Thoracic aorta (tissue), 2 donors: ENCODE measurements at places on chromosomes 6 and 20. TPM values are rescaled to one million over a fixed set of nuclear protein-coding genes. Genes with fewer than 3 reads are reported as not detected.

Gene C6orf132
- total RNA-seq: 0.54 TPM

- H3K4me1 ChIP-seq: no peaks in the 10 kb centered on the region
- H3K4me3 ChIP-seq: no peak overlapping the region
- DNase-seq: no peak
- no peaks in the 10 kb centered on the region for H3K27me3 ChIP-seq
These were observed 249.3 kb downstream of the PRKN start for GRCh38 chr6:162478192-162478671.

DNA sequence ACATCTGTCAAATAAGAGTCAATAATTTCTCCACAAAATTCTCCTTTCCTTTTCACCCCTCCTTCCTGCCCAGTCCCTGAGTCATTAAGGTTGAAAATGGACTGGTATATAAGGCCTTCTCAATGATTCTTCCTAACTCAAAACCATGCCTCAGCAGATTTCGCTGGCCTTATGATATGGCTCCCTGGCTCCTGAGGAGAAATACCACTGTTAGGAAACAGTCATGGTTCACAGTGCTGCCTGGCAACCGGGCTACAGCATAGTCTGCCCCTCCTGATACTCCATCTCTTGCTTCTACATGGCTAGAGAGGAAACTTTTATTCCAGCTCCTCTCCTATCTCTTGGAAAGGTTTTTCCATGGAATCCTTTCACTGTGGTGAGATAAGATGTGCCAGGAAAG, 4.7 kb downstream of the UBE2J1 start:
- H3K27me3 ChIP-seq: no peaks in the 10 kb centered on the region
- no peak for DNase-seq
- H3K36me3 ChIP-seq: no peaks in the 10 kb centered on the region
- H3K4me1 ChIP-seq: peaks cover 51% of the 10 kb centered on the region
- no peak overlapping the region for H3K4me3 ChIP-seq
- no peak overlapping the region for H3K27ac ChIP-seq

- no peaks in the 10 kb centered on the region for H3K27me3 ChIP-seq
- no peak overlapping the region for H3K27ac ChIP-seq
- no peak for DNase-seq
- peaks cover 34% of the 10 kb centered on the region for H3K4me1 ChIP-seq
These were observed 208.4 kb downstream of the ANKRD60 start for GRCh38 chr20:58019850-58020625.

- H3K4me3 ChIP-seq: no peak overlapping the region
- H3K36me3 ChIP-seq: no peaks in the 10 kb centered on the region
- H3K27ac ChIP-seq: no peak overlapping the region
- H3K27me3 ChIP-seq: no peaks in the 10 kb centered on the region
These were observed 2.8 kb upstream of the NUP153 start for GRCh38 chr6:17709476-17709875.

DNA sequence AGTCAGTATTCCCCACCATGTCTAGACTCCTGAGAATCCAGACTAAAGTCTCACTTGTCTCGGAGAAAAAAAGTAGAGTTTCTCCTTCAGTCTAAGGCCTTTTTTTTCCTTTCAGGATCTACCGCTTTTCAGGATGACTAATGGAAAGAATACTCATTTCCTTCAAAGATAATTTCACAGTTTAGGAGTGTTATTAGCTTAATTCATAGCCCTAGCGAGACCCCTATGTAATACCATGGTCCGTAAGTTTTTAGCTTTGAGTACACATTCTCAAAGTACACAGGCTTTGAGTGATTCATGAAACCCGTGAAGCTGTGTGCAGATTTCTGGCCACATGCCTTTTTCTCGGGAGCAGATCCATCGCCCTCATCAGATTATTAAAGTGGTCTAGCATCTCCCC, 133.1 kb downstream of the SOX4 start:
- H3K27me3 ChIP-seq: no peaks in the 10 kb centered on the region
- no peak overlapping the region for H3K4me3 ChIP-seq
- no peaks in the 10 kb centered on the region for H3K36me3 ChIP-seq
- no peak for DNase-seq
- H3K4me1 ChIP-seq: peaks cover 40% of the 10 kb centered on the region
- H3K27ac ChIP-seq: no peak overlapping the region

DNA sequence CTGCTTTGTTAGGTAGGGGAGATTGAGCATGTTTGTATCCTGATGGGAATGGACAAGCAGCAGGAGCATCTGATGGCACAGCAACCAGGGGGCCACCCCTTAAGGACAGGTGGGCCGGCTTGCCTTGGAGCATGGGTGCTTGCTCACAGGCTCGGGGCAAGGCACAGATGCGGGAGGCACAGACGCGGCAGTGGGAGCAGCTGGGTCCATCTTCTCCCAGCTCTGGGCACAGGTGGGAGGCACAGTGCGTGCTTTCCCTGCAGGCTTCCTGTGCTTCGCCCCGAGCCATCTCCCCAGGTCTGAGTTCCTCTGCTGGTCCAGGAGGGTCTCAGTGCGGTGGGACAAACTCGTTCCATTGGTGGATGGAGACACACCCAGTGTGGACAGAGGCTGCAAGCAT, 73.6 kb upstream of the BHLHE23 start:
- no peaks in the 10 kb centered on the region for H3K27me3 ChIP-seq
- DNase-seq: no peak
- H3K4me1 ChIP-seq: no peaks in the 10 kb centered on the region
- H3K36me3 ChIP-seq: no peaks in the 10 kb centered on the region
- H3K4me3 ChIP-seq: no peak overlapping the region

DNA sequence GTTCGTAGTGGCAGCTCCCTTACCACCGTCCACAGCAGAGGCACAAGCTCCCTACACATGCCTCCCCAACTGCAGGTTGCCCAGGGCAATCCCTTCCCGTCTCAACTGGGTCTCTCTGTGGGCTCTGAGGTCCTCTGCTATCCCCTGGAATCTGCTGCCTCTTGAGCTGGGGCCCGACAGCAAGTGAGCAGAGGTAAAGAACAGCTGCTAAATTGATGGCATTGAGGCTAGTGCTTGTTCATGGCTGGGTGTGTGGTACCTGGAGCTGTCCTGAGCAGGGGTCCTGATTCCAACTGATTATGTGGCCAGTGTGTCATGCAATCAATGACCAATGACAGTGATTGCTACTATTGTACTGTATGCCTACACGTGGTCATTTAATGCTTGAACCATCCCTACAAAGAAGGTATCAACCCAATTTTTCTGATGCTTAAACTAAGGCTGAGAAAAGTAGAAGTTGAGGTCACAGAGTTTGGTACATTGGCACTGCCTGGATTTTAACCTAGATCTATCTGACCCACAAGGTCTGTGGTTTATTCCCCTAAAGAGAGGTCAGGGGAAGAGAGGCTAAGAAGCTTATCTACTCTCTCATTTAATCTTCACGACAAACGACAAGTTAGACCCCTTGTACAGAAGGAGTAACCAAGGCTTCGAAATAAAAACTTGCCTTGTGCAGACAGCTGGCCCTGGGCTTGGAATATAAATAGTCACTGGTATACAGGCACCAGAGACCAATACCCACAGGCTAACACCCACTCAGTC, 41.1 kb downstream of the HNF4A start:
- H3K27ac ChIP-seq: no peak overlapping the region
- H3K4me3 ChIP-seq: no peak overlapping the region
- H3K27me3 ChIP-seq: no peaks in the 10 kb centered on the region
- DNase-seq: no peak
- H3K36me3 ChIP-seq: no peaks in the 10 kb centered on the region
